ENCODE measurements at places on chromosomes 1 and 21.

DNA sequence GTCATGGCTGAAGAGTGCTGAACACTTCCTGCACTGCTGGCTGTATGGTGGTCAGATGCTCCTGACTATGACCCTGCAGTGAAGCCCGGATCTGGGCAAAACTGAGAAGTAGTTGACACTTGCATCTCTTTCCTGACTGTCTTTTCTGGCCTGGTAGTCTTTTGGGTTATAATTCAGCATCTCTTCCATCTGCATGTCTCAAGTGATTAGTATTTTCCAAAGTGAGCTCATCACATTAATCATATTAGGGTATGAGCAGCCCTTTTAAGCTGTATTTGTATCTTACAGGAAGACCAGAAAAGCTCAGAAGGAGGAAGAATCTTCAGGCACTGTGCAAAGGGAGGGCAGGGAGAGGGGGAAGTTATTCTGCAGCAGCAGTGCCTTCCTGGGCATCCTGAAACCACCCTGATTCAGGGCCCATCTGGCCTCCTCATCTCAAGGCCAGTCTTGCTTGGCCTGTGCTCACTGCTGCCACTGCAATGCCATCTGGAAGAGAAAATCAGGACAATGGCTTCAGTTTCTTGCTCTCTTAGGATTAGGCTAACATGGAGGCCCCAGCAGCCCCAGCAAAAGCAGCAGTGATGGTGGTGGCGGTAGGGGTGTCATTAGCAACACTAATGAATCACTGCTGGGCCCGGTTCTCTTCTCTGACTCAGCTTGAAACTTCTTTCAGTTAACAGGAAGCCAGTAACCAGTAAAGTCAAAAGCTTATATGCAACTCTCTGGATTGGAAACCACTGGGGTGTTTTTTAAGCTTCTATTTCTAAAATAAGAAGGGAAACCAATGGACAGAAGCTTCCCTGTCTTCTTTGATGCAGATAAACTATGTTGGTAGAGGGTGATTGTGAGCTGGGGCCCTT is 63.3 kb upstream of the WDR26 start:
- DNase-seq, result peak; percentile 74

GRCh38 chr1:209205039-209205438 is 378.5 kb upstream of the CAMK1G start:
- DNase-seq, result no peak

DNA sequence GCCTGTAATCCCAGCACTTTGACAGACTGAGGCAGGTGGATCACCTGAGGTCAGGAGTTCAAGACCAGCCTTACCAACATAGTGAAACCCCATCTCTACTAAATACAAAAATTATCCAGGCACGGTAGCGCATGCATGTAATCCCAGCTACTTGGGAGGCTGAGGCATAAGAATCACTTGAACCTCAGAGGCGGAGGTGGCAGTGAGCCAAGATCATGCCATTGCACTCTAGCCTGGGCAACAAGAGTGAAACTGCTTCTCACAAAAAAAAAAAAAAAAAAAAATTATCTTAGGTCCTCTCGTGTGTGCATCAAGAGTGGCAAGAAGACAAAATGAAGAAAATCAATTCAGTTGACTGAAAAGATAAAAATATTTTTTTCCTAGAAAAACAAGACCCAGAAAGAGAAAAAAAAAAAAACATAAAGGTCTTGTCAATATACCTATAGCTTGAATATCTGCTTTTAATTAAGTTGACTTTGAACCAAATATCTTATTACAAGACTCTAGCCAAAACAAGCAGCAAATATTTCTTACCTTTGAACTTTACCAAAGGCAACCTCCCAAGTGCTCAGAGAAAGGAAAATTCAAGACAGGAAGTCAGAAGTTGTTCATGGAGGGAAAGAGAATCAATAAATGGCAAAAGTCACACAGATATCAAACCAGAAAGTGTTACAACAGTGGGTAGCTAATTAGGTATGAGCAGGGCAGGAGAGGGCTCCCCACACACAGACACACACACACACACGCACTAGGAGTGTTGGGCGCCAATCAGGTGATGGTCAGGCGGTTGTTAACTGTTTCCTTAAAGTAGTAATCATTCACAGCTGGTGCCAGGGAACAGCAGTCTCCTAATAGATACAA is 29.6 kb downstream of the ITLN2 start:
- no peak for DNase-seq

- DNase-seq, result no peak
These were observed 6.0 kb upstream of the NLRP3 start for GRCh38 chr1:247409869-247410544.

DNA sequence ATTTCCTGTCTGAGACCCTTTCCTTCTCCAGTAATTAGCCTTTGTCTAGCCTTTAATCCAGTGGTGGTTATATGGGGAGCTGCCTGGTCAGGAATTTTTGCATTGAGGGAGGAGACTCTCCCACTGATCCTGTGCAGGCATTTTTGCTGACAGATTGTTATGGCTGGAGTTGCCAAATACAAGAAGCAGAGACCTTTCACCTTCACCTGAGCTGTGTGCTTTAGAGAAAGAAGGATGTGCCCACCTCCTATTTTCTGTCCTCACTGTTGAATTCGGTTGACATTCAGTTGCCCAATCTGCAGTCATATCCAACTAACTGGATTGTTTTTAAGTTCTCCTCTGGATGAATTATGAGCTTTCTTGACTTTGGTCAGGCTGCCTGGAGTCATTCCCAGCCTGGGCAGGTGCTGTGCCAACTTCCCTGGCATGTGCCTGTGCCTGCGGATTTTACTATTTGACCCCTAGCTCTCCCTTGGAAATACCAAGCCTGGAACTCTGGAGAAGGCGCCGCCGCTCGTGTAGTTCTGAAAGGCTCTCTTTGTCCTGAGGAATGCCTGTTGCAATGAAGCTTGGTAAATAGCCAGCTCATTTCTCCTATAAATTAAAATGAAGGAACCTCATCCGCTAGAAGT is 143.9 kb downstream of the NOS1AP start:
- DNase-seq, result peak; percentile 82

- no peak for DNase-seq
These were observed 618.4 kb upstream of the USP24 start for GRCh38 chr1:55833529-55834091.

- DNase-seq, result no peak
These were observed 347.2 kb upstream of the ADAMTS5 start for GRCh38 chr21:27314131-27314530.

DNA sequence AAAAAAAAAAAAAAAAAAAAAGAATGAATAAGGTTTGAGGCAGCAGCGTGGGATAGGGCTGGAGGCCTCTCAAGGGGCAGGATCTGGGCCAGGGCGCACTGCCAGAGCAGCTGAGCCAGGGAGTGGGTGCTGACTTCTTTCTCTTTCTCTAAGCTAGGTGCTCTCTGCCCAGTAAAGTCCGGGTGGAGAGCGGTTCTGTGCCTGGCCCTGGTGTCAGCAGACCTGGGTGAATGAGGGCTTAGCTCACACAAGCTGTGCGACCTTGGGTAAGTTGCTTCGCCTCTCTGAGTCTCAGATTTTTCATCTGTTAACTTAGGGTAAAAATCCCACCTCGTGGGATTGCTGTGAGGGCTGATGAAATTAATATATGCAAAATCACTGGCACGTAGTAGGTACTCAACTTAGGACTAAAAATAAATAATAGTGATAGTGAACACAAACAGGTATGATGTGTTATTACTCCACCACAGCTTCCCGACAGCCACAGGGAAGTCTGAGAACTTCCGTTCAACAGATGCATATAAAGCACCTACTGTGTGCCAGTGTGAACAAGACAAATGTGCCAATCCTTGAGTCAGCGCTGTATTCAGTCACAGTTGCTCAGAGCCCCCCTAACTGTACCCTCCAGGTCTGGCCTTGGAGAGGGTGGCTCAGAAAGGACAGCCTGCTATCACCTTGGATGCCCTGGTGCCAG is 2.0 kb upstream of the FAM131C start:
- peak; percentile 68 for DNase-seq

All from NCI-H226 (cell line).